ENCODE measurements at places on chromosomes 1 and 21. TPM values are rescaled to one million over a fixed set of nuclear protein-coding genes. Genes with fewer than 3 reads are reported as not detected.
A peak's percentile ranks its signal among the peaks of the same experiment; 100 is the strongest.

GRCh38 chr1:11691302-11691914 is at the start of gene DRAXIN:
TSS of gene DRAXIN (plus strand) at chr1:11691710. CDS start at chr1:11706259, 14,549 bp downstream.
- H3K27ac ChIP-seq = no peak within 1 kb of the TSS
- peak within 1 kb of the TSS; percentile 24 for H3K4me3 ChIP-seq
- no peaks in the 10 kb centered on the region for H3K36me3 ChIP-seq
- peaks cover 50% of the 10 kb centered on the region for H3K27me3 ChIP-seq

Gene CFAP107
- total RNA-seq = not detected

DNA sequence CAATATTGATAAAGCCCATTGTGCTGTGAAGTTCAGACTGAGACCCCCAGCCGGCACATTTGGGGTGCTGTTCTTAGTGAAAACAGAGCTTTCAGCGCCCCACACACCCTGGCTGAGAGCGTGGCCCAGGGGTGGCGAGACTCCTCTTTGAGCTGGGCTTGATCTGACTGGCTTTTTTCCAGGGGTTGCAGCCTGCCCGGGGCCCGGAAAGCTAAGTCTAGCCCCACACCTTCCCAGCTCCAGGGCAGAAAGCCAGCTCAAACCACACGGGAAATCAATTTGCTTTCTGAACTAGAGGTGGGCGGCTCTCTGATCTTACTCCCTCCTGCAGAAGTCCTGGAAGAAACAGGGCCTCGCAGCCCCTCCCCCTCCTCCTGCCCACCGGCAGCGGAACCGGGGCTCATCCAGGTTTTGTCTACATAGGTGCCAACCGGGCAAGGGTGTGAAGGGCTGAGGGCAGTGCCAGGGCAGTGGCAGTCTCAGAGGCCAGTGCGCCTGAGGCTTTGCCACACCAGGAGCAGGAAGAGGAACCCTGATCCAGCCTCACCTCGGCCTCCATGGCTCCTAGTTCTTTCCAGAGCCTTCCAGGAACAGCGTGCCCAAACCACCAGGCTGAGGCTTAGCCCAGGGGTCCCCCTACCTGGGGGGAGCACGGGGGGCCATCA is 155.3 kb downstream of the NPHP4 start:
- no peaks in the 10 kb centered on the region for H3K36me3 ChIP-seq
- no peaks in the 10 kb centered on the region for H3K27me3 ChIP-seq
- H3K4me1 ChIP-seq = no peaks in the 10 kb centered on the region
- DNase-seq = no peak
- no peak overlapping the region for H3K4me3 ChIP-seq
- H3K27ac ChIP-seq = no peak overlapping the region

GRCh38 chr1:53693339-53693738 is 45.6 kb downstream of the GLIS1 start:
- no peaks in the 10 kb centered on the region for H3K4me1 ChIP-seq
- H3K27ac ChIP-seq = no peak overlapping the region
- H3K4me3 ChIP-seq = no peak overlapping the region
- peaks cover 2% of the 10 kb centered on the region for H3K27me3 ChIP-seq

DNA sequence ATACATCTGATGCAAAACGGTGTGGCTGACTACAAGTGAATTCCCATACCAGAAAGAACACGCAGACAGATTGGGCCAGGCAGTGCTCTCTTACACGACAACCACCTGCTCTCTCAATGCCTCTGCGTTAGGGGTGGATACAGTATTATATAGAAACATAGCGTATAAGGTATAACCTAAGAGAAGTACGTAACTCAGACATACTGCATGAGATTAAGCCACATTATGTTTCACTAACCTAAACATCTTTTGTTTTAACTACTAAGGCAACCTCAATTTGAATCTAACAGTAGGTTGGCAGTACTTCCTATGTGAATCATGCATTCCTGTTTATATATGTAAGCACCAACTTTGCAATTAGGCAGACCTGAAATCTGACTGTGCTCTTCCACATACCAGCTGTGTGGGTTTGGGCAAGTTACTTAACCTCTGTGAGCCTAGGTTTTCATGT is 58.1 kb upstream of the COA6 start:
- H3K4me3 ChIP-seq = no peak overlapping the region
- H3K27ac ChIP-seq = peak overlapping the region; percentile 46
- peaks cover 38% of the 10 kb centered on the region for H3K4me1 ChIP-seq
- DNase-seq = no peak
